ACHN (cell line): ENCODE measurements at places on chromosomes 1 and 21.
A peak's percentile ranks its signal among the peaks of the same experiment; 100 is the strongest.

GRCh38 chr21:41725421-41726031 is 41.3 kb downstream of the RIPK4 start:
- DNase-seq, result no peak

DNA sequence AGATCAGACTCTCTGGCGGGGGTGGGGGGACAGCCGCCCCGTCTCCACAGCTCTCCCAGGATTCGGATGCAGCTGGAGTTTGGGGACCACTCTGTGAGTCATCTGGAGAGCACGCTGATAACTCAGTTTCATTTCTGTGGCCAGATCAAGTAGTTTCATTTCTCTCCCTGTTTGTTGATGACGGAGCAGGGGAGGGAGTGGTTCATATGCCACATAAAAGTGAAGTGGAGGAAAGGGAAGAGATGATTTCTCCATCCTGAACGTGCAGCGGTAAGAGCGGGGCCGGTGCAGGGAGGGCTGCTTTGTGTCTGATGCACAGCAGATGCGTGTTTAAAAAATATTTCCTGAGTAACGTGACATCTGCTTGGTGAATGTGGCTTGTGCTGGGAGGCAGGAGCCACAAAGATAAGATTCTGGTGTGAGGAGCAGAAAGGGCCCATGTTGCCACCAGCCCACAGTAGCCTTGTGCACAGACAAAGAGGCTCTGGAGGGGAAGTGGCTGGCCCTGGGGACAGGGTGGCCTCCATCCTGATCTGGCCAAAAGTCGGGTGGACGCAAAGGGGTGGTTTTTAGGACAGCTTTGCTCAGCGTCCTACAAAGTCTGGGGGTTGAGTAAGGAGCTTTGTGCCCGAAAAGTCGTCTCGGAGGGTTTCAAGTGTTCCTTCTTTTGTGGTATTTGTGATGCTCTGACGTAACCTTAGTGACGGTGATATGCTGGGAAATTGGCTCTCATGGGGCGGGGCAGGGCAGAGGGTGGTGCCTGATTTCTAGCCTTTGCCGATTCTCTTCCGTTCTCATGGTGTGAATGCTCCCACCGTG is at the start of gene MX2:
TSS of gene MX2 (plus strand) at position 242 of the 819 bp plus-strand sequence. CDS start 14,880 bp downstream, outside the sequence.
- DNase-seq, result no peak

- peak; percentile 14 for DNase-seq
Measured at GRCh38 chr21:15552914-15553494, 176.8 kb upstream of the USP25 start.

- no peak for DNase-seq
Measured at GRCh38 chr21:32004291-32004690, 131.5 kb downstream of the HUNK start.
